ENCODE measurements at places on chromosomes 13 and 19.

- DNase-seq: no peak
Measured at GRCh38 chr13:97905517-97905916, 48.0 kb upstream of the IPO5 start.

- no peak for DNase-seq
Measured at GRCh38 chr13:33285420-33286124, at the start of gene STARD13. Gene STARD13 (minus strand): TSS chr13:33285755. CDS start chr13:33285638, 117 bp downstream.

GRCh38 chr13:90956031-90956430 is 391.5 kb upstream of the MIR17HG start:
- DNase-seq: no peak

DNA sequence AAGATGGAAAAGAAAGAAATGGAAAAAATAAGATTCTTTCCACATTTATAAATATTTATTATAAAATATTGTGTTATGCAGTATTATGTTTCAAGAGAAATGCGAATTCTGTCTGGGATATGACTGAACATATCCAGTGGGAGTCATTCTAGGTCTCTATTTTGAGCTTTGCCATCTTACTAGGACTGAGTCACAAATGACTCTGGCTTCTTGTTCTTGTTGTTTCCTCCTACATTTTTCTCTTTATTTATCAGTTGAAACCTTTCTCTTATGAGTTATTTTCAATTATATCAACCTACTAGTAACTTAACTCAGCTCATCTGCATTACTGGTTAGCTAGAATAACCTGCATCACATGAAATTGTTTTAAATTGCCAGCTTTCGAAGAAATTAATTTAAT is 1247.3 kb downstream of the SLITRK1 start:
- DNase-seq: no peak

- DNase-seq: no peak
Measured at GRCh38 chr13:44622261-44622660, 46.1 kb upstream of the TSC22D1 start.

DNA sequence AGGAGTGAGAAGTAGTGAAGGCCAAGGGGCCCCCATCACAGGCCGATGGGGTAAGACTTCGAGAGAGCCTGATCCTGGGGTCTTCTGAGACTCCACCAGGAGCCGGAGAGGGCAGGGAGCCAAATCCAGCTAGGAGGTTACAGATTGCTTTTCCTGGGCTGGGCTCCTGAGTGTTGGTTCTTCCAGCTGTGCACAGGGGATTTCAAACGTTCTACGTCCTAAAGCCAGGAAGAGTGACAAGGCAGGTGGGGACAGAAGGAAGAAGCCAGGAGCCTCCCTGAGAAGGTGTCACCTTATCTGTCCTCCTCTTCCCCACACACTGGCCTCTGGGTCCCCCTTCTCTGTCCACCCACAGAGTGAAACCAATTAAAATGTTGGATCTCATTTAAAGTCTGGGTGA is 16.1 kb upstream of the TPRX2 start:
- no peak for DNase-seq

DNA sequence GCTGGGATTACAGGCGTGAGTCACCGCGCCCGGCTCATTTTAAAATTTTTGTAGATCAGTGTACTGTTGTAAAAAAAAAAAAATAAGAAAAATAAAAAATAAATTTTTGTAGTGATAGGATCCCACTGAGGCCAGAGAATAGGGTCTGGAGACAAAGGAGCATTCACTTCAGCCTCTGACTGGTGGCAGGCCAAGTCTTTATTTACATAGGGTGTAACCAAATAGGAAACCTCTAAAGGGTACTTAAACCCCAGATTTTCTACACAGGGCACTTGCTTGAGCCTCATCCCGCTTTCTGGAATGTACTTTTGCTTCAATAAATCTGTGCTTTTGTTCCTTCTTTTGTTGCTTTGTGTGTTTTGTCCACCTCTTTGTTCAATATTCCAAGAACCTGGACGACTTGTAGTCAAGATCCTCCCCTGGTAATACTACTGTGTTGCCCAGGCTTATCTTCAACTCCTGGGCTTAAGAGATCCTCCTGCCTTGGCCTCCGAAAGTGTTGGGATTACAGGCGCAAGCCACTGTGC is 2.1 kb upstream of the PDCD2L start:
- DNase-seq: no peak

- DNase-seq: no peak
Measured at GRCh38 chr19:38290631-38291147, 13.4 kb upstream of the C19orf33 start.

DNA sequence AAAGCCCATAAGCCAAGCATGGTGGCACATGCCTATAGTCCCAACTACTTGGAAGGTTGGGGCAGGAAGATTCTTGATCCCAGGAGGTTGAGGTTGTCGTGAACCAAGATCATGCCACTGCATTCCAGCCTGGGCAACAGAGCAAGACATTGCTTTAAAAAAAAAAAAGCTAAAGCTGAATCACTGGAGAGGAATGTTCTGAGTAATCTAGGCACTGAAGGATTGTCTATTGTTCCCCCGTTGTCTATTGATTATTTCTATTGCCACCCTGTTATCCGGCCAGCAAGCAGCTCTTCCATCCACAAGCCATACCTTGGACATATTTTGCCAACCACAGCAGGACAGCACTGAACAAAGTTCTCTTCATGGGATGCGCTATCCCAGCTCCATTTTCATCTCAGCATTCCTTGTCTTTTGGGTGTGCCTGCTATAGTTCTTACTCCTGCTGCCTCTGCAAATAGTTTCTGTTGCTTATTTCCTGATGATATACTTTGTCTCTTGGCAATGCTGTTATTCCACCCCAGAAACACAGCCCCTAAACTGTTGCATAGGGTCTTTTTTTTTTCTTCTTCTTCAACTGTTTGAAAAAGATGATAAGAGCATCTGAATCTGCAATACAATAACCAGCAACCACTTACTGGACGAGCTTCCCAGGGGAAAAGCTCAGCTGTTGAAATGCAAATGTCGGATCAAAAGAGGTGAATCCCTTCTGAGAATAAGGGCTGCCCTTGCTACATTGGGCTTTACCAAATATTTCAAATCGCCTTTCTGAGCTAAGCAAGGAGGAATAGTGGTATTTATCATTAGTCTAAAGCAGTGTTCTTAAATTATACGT is 22.2 kb upstream of the SIAH3 start:
- DNase-seq: no peak

Measured in stimulated activated naive B cell treated with anti-CD40 and anti-IgM and Interleukin-4, amounts not matched to agents 10 μg/mL and 1 μg/mL and 100 μg/mL, for 72 hours (primary cell).